CD8-positive, alpha-beta memory T cell (primary cell): ENCODE measurements at places on chromosomes 3 and 15.
A peak's percentile ranks its signal among the peaks of the same experiment; 100 is the strongest.

- no peak for DNase-seq
Measured at GRCh38 chr3:170553788-170554757, 31.8 kb downstream of the SLC7A14 start.

GRCh38 chr3:147630921-147631415, 221.8 kb downstream of the ZIC1 start:
- DNase-seq = no peak

DNA sequence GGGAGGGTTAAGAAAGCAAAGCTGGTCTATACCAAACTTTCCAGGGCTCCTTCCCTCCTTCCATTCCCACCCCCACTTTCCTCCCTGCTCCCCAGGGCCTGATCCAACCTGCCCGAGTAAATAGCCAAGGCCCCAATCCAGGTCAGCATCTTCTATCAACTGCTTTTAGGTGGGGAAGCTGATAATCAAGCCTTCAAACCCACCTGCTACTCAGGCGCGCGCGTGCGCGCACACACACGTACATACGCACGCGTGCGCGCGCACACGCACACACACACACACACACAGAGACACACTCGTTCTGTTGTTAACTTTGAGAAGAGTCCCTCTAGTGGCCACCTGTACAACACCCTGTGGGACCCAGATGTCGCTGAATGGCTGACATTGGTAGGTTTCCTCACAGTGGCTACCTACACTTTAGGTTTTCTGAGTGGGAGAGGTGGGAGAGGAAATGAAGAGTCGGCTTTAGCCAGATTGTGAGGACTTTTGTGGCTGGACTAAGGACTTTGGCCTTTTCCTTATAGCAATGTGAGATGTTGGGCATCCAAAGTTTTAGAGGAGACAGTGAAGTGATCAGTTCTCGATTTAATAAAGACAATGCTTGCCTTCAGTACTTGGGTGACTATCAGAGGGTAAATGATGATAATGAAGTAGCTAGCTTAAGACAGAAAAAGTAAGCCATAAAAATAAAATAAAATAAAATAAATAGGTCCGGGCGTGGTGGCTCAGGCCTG, 179.9 kb upstream of the C2CD4B start:
- peak; percentile 23 for DNase-seq

DNA sequence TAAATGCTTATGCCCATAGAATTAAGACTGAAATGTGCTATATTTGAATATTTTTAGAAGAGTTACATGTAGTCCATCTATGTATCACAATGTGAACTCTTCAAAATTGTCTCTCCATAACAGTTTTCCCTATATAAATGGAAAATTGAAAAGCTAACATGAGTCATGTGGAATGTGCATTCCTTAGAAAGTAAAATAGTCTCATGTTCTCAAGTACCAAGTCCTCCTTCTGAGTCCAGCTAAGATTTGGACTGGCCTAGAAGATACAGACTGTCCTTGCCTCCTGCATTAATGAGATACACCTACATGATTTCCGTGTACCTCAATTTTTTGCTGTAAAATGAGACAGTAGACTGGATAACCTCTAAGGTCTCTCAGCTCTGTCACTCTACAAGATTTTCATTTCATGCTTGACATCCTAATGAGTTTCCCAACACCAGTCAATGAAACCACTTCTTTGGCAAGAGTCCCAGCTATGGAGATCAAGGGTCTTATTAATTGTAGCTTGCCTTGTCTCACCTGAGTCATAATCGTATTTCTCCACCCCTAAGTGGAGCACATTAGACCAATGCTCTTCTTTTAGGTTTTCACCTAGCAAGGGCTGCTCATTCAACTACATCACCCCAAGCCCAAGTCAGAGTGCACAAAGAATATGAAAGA, 350.6 kb upstream of the IL12A start:
- no peak for DNase-seq

DNA sequence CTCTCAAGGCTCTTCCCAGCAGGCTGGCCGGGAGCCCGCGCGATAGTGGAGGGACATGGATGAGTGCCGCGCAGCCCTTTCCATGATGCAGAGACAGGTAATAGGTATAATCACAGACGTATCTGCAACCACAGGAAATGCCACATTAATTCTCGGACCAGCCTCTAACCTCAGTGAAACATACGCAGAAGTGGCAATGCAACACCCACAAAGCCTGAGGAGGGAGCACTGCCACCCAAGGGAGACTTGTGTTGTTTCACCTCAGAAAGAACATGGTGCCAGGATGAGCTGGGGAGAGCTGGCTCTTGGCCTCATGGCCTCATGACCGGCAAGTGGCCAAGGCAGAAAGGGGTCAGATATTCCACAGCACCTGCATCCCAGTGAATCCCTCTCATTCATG, 39.0 kb downstream of the PGPEP1L start:
- no peak for DNase-seq

GRCh38 chr3:138497021-138497420, 62.6 kb downstream of the ESYT3 start:
- no peak for DNase-seq

GRCh38 chr3:57825116-57825515, 69.0 kb downstream of the SLMAP start:
- no peak for DNase-seq

GRCh38 chr3:159775372-159775961, 213.2 kb upstream of the IL12A start:
- DNase-seq = no peak

GRCh38 chr15:41438206-41438605, 21.3 kb downstream of the RTF1 start:
- no peak for DNase-seq

DNA sequence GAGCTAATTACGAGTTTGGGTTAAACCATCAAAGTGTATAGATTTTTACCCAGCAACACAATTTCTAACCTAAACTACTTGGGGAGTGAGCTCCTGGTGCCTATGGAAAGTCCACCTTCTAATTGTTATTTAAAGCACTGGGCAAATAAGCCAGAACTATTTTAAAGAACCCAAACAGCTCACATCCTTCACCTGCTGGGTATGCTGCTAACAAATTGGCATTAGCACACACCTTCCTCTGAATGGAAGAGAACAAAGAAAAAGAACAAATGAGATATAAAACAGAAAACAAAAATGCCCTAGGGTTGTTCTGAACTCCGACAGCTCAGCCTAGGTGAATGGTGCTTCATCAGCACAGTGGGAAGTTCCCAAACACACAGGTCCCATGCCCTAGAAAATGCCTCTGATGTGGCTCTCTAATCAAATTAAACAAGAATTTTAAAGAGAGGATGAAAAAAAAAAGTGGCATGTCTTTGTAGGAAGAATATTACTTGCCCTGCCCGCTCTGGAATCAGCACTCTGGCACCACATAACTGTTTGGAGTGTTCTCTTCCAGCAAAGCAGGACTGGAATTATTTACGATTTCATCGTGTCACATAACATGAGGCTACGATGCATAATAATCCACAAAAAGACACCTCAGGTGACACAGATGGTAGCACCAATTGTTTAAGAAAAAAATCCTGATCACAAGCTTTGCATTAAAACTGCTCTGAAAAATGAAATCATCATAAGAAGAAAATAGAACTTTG, 334.4 kb downstream of the GBE1 start:
- no peak for DNase-seq

GRCh38 chr15:74884428-74885223, 5.2 kb upstream of the MPI start:
- DNase-seq = no peak

- no peak for DNase-seq
Measured at GRCh38 chr15:52317022-52317421, 21.4 kb upstream of the MYO5C start.

GRCh38 chr15:90674476-90674875, 42.7 kb upstream of the BLM start:
- DNase-seq = no peak

GRCh38 chr3:140823106-140823505, 118.5 kb upstream of the SLC25A36 start:
- DNase-seq = no peak

DNA sequence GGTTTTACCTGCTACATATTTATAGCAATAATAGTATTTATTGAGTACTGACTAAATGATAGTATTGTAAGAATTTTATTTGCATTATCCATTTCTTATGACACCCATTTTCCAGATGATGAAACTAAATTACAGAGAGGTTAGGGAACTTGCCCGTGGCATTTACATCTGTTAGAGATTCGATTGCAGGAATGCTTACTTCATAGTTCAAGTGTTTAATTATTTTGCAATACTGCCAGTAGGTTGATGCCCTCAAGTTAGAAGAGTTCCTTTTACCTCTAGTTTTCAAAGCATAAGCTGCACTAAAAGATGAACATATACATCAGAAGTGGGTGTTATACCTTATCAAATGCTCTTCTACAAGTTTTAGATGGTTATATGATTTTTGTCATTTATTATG, 362.8 kb upstream of the RGMA start:
- DNase-seq = no peak

DNA sequence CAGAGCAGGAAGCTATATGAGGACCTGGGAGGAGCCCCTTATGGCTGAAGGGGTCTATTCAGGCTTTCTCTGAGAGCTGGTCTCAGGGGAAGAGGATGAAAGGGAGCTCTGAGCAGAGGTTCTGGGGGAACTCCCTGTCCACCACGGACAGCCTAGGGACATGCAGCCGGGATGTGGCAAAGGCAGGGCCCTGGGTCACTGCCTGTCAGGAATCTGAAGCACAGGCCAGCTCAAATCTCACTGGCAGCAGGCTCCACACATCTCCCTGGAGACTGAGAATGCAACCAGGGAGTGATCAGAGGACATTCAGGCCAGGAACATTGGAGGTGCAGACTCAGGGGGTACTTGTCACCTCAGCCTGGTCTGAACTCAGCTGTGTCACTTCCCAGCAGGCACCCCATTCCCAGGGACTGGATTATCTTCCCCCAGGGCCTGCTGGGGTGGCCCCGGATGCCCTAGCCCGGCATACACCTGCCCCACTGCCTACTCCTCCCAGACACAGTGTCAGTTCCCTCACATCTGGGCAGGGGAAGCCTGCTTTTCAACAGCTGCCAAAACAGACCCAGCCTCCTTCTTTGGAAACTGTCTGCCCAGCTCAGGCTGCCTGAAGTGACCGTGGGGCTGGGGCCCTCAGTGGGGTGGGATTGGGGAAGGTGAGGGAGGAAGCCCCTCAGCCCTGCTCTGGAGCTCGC, 18.3 kb upstream of the SEMA3F start:
- no peak for DNase-seq

DNA sequence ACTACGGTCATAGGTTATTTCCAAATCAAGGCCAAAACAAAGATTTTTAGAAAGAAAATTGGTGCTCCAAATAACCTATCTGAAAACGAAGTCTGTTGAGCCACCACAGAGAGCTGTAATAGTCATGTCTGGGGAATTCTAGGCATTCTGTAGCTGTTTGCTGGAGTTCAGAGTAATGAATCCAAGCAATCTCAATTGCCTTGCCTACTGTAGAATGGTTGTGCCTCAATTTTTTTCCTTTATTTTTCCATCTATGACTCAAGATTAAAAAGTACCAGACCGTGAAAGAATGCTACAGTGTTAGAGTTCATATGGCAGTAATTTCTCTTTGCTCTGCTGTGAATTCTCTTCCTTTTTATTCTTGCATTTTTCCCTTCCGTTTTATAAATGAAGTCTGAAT, 1007.2 kb upstream of the ALCAM start:
- no peak for DNase-seq

- DNase-seq = no peak
Measured at GRCh38 chr15:42151736-42152135, 4.7 kb downstream of the PLA2G4F start.

DNA sequence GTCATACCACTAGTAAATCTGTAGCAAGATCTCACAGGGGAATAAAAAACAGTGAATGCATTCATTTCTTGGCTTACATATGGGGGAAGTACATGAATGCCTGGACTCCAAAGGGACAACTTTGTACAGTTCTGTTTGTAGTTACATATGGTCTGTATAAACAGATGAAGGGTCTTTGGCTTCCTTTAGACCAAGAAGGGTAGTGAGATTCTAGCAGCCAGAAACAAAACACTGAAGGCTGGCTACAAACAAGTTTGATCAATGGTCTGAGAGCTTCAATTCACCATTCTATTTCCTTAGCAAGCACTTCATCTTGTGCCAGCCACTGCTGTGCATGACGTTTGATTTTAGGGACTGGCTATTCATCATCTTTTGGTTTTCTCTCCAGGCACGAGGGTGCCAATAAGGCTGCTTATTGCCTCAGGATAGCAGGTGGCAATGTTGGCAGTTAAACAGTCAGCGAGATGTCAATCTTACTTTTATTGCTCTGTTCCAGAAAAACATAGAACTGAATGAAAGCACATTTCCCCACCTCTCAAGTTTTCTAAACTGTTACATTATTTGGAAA, 313.7 kb upstream of the COL8A1 start:
- DNase-seq = no peak

GRCh38 chr3:121735047-121735696, 14.4 kb downstream of the GOLGB1 start:
- DNase-seq = no peak

DNA sequence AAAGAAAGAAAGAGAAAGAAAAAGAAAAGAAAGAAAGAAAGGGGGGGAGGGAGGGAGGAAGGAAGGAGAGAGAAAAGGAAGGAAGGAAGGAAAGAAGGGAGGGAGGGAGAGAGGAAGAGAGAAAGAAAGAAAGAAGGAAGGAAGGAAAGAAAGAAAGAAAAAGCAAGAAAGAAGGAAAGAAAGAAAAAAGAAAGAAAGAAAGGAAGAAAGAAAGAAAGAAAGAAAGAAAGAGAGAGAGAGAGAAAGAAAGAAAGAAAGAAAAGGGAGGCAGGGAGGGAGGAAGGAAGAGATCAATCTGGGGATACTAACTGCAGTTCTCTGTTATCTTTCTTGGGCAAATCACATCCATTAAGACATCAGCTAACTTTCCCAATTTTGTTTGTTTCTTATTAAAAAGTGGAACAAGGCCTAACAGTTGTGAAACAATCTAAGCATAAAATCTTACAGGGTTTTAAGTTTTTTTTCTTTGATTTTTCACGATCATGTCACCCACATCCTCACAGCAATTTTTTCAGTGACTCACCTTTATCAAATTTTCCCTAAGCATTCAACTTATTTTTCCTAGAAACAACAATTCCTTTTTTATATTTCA, 36.8 kb downstream of the TBC1D2B start:
- no peak for DNase-seq

DNA sequence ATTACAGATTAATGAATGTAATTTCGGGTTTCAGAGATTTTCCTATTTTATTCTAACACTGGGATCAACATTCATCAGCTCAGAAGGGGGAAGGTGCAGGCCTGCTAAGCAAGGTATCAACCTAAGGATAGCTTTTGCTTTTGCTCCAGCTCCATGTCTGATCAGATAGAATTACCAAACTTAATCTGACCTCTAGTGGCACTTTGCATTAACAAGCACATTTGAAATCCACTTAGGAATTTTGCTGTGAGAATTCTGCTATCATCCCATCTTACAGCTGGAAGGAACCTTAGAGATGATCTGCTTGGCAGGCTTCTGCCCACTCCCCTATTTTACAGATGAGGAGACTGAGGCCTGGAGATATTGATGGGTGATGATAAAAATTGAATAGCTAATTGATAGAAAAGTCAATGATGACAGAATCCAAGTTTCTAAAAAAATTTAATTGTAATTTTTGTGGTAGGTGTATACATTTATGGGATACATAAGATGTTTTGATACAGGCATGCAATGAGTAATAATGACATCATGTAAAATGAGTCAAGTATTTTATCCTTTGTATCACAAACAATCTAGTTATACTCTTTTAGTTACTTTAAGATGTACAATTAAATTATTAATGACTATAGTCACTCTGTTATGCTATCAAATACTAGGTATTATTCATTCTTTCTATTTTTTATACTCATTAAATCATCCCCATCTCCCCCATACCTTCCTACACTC, 209.2 kb upstream of the ZPLD1 start:
- no peak for DNase-seq

- no peak for DNase-seq
Measured at GRCh38 chr3:63450023-63450422, 171.9 kb downstream of the SYNPR start.

- no peak for DNase-seq
Measured at GRCh38 chr3:154758109-154758868, 321.8 kb upstream of the MME start.
